ENCODE measurements at places on chromosomes 2 and 18. TPM values are rescaled to one million over a fixed set of nuclear protein-coding genes. Genes with fewer than 3 reads are reported as not detected.

Gene FLACC1
- total RNA-seq: 2.4 TPM

DNA sequence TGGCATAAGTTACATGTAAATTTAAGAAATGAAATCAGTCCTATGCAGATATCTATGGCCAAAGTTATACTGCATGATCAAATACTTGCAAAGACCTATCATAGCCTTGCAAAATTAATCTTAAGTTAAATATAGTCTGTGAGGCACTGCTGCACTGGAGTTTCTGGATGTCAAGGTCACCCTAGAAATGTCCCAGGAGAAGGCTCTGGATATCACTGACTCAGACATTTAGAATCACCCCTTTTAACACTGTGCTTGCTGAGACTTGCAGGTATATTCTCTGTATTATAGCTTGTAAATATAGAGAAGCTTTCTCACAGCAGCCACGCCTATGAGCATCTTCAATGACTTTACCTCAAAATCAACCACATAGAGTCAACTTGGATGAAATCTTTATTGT is 51.5 kb downstream of the ETAA1 start:
- no peak for DNase-seq

Gene CRYBA2
- total RNA-seq: 1.3 TPM

- DNase-seq: no peak
Measured at GRCh38 chr2:40510304-40510703, 58.4 kb upstream of the SLC8A1 start.

DNA sequence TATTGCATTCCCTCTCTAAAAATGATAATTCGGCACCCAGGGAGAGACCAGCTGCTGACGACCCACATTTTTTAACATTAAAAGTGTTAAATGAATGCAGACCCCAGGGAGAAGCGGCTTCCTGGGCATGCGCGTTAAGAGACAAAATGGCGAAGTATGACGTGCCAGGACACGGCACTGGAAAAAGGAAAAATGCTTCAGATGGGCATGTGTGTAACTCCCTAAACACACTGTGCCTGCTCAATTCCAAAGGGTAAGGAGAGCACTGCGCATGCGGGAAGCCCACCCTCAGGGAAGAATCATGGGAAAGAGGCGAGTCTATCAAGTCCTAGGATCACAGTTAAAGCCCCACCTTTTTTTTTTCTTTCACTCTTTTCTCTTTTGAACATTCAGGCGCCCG is 58.1 kb downstream of the CYP26B1 start:
- DNase-seq: no peak

Gene CYRIA
- 183 TPM for total RNA-seq

DNA sequence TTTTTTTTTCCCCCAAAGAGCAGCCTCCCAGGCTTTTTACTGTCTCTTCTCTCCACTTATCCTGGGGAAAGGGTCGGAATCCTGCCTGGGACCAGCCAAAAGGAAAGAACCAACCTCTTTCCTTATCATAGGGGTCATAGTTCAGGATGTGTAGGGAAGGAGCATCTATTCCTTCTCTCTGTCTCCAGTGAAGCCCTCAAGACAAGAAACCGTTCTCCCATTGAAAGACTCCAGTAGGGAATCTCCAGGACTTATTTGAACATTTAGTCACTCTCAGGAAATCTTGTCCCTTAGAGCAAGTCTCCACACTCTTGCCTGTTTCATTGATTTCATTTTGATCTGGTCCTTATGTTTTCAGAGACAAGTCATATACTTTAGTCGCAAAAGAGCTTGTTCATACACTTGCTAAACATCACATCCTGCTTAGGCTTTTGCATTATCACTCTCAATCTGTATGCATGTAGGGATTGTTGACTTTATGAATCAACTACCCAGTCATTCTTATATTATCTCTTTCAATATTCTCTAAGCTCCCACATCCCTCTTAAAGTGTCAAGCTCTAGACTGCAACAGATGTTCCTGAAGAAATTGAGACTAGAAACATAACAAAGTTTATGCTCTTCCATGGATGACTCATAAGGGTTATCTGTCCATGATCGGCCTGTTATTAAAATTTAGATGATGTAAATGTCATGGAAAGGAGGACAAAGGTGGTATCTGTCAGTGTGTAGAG is 116.2 kb upstream of the ST6GAL2 start:
- DNase-seq: no peak

GRCh38 chr2:182422864-182423263 is 4.0 kb downstream of the PDE1A start:
- no peak for DNase-seq

GRCh38 chr18:10454681-10455557 is 484 bp downstream of the APCDD1 start:
- DNase-seq: peak; percentile 35

DNA sequence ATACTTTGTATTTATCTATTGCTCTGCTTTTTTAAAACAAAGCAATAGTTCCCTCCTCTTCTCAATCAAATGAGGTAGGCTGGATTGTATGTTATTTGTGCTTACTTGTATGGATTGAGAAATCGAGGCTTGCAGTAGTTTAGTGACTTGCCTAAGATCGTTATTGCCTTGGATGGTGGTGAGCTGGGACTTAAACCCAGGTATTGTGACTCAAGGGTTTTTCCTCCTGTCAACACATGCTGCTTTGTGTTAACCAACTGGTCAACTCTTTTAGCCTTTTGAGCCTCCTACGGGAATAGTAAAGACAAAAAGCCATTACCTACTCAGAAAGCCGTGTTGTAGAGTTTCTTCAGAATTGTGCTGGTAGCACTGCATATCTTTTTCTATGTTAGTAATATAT is 95.2 kb upstream of the THUMPD2 start:
- no peak for DNase-seq

- no peak for DNase-seq
Measured at GRCh38 chr2:210713122-210713521, 156.7 kb downstream of the CPS1 start.

Gene ALPI
- not detected for total RNA-seq

GRCh38 chr2:120330946-120331822 is 14.8 kb upstream of the INHBB start:
- DNase-seq: no peak

Gene NDC80
- 72.6 TPM for total RNA-seq

DNA sequence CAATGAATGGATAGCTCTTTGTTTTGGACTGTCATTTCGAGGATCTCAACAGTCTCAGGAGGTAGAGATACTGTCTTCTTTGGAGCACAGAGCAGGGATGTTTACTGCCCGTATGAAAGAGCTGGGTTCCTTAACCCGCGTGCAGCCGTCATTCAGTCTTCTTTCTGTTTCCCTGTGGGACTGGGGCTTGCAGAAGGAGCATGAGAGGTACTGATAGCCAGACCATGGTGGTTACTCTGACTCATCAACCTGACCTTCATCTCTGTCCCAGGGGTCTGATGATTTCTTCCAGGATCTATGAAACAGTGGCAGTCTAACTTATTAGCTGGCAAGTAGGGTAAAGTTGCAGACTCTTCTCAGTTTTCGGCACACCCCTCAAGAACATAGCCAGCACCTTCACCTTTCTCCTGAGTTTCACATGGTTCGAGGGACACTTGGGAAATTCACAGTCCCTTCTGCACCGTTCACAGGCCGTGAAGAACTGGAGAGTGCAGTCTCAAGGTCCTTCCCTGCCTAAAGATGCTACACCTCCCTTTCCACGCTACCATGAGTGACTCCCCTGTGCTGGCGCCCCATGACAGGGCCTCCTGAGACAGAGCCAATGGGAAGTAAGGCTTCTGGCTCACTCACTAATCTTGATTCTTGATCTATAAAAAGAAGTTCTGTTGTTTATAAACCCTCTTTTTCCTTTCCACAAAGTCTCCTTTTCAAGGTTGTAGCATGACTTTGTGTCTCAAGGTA is 226.2 kb downstream of the MC4R start:
- no peak for DNase-seq

DNA sequence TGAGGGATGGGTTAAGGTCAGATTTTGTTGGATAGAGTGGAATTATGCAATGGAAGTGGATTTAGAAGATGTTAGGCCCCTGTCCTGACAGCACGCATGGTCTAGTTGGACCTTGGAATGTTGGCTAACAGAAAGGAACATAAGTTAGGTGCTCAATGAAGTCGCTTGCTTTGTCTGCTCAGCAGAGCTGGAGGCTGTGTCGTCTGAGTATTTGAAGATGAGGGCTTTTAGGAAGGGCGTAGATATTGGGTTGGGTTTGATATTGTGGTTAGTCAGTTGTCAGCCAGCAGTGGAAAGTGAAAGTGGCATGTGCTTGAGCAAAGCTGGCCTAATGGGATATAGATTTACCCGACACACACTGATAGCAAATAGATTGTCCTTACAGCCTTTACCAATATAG is 239.3 kb downstream of the PRKCE start:
- no peak for DNase-seq

DNA sequence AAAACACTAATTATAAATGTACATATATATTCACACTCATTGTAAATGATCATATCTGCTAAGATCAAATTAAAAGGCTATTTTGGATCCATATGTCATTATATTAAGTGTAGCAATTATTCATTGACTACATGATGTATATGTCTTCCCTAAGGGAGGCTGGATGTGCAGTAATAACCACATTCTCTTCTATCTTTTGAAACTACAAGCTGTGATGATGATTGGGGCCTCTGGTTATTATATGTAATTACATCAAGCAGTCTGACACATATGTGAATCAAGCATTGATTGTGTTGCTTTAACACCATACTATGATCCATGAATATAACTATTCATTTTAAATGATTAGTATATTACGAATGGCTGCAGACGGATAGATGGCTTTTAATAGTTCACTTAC is 1973.4 kb downstream of the SUCLG1 start:
- DNase-seq: no peak

- DNase-seq: no peak
Measured at GRCh38 chr2:8030573-8031303, 651.1 kb upstream of the ID2 start.

Gene SCYGR4
- total RNA-seq: not detected

Gene UGT1A5
- total RNA-seq: not detected

Gene SCN9A
- total RNA-seq: 4.2 TPM

Gene GCG
- total RNA-seq: not detected

DNA sequence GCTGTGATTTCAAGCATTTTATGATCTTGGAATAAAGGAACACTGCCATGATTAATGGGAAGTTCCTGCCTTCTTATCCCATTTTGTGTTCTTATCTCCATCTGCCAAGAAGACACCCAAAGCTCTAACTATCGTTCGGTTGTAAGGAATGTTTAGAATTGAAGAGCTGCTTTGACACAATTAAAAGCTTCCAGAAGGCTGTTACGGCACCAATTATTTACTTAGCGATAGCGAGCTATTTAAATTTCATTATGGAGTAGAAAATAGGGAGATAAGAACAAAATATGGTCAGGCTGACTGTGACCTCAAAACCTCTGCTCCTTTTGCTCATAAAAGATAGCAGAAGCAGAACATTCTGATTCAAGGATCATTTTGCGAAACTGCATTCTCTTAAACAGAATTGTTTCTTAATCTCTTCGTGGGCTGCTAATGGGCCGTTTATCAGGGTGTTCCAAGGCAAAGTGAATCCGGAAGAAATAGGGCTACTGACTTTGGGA is 101.6 kb downstream of the SLC4A3 start:
- DNase-seq: peak; percentile 35

- DNase-seq: no peak
Measured at GRCh38 chr2:161354106-161354505, 45.9 kb downstream of the PSMD14 start.

DNA sequence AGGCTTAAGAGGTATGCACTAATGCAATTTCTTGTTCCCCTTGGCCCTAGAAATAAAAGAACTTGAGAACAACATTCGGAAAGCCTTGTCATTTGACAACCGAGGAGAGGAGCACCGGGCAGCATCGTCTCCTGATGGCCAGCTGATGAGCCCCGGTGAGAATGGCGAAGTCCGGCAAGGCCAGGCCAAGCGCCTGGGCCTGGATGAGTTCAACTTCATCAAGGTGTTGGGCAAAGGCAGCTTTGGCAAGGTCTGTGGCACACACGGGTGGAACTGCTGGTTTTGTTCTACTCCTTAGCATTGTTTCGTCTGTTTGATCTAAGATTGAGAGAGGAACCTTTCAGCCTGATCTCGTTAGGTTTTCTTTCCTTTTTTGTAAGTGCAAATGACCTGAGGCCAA is 289.8 kb upstream of the EPAS1 start:
- DNase-seq: no peak

Gene B4GALT6
- total RNA-seq: 6.0 TPM

- DNase-seq: no peak
Measured at GRCh38 chr18:42196651-42197050, 241.6 kb downstream of the PIK3C3 start.

Gene FOXD4L1
- total RNA-seq: not detected

DNA sequence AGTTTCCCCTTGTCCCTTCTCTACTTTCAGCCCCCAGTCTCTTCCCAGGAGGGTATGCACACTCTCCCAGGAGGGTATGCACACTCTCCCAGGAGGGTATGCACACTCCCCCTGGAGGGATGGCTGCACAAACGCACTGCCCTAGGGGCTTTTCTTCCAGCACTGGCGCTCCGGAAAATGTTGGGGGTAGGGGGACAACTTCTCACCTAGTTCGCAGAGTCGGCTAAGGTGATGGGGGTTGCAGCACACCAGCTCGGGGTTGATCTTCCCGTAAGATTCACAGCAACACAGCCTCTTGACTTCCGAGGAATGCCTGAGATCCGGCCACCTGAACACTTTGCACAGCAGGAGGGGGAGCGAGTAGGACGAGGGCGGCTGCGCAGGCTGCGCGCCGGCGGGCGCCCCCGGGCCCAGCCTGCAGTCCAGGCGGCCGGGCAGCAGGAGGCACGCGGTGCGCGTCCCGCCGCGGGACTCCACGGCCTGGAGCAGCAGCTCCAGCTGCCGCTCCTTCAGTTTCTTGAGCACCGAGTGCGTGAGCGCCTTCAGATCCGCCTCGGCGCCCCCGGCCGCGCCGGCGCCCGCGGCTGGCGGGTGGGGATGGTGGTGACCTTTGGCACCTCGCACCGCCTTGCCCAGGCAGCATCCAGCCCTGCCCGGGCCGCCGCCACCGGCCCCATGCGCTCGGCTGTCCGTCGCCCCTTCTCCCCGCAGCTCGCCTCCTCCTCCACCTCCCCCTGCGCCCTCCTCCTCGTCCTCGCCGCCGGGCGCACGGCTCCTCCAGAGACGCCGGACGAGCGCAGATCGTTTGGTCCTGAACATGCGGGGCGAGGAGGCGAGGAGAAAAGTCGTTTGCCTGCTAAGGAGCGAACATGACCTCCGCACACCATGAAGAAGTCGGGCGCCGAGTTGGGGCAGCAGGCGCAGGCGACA is 894 bp downstream of the SMAD7 start:
- peak; percentile 68 for DNase-seq
